Fibroblast of upper back skin (primary cell): ENCODE measurements at places on chromosomes 11 and 22.
A peak's percentile ranks its signal among the peaks of the same experiment; 100 is the strongest.

GRCh38 chr22:46547179-46547882 lies 9.9 kb upstream of the CELSR1 start:
- peak; percentile 73 for DNase-seq

DNA sequence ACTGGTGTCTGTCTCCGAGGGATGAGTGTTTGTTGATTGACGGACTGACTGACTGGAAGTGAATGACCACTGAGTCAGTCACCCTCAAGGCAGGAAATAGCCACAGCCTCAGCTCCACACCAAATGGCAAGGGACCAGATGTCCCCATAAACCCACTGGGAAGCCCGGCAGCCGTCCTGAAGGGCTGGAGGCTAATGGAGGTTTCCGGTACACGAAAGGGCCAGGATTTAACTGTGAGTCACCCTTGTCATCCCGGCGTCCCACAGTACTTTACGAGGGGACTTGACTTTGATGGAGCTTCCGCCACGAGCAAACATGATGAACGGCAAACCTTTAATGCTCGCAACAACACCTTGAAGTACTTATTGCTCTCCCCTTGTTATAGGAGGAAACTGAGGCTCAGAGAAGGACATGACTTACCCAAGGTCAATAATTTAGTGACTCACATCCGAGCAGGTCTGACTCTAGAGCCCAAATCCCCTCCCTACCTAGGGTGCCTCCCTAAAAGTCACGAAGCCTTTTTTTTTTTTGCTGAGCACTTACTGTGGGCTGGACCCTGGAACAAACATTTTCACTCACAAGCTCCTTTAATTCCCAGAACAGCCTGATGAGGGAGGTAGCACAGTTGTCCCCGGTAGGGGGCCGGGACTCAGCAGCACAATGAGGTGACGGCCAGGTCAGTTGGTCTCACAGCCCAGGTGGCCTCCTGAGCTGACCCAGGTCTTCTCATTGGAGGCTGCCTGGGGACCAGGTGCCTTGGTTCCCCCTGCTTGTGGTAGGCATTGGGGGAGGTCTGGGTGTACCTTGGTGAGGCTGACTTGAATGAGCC lies 25.2 kb upstream of the GCAT start:
- peak; percentile 34 for DNase-seq

DNA sequence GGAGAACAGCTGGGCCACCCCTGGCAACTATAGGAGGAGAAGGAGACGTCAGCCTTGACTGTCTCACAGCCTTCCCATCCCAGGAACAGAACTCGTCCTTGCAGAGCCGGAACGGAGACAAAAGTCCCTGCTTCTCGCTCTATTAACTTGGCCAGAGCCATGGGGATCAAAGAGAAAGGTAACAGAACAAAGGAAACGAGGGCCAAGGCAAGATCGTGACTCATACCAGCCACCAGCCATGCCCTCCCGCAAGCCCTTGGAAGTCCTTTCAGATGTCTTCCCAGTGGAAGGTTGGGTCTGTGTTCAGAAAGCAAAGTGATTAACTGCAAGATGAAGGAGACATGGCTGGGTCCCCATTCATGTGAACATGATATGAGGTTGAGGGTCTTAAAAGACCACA lies 64.7 kb downstream of the PDE2A start:
- no peak for DNase-seq

DNA sequence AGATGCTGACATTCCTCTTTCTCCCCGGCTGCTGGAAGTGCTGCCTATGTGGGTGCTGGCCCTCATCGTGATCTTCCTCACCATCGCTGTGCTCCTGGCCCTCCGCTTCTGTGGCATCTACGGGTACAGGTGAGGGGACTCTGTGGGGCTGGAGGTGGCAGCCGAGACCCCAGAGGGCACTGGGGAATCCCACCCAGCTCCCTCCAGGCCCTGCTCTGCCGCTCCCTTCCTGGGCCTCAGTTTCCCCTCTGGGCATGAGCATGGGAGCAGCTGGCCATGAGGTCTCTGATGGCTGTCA lies 21.8 kb downstream of the CSF2RB start:
- DNase-seq, result no peak

- peak; percentile 86 for DNase-seq
These were observed 36.2 kb upstream of the CLMP start for GRCh38 chr11:123231256-123231655.

GRCh38 chr11:105861225-105861624 lies 160.8 kb downstream of the MSANTD4 start:
- DNase-seq, result no peak

- DNase-seq, result peak; percentile 50
These were observed 1.4 kb downstream of the TRIM34 start for GRCh38 chr11:5626196-5626595.

GRCh38 chr22:42892571-42893316 lies 35.7 kb upstream of the ARFGAP3 start:
- DNase-seq, result no peak

- DNase-seq, result no peak
These were observed 33.5 kb downstream of the WEE1 start for GRCh38 chr11:9606809-9607510.

- DNase-seq, result no peak
These were observed 8.8 kb downstream of the KRTAP5-5 start for GRCh38 chr11:1638344-1638743.

GRCh38 chr11:79342236-79342635 lies 98.6 kb downstream of the TENM4 start:
- no peak for DNase-seq

- no peak for DNase-seq
These were observed 1112.4 kb upstream of the CNTN5 start for GRCh38 chr11:97908354-97908753.

GRCh38 chr11:10623797-10624761 lies 55.6 kb upstream of the LYVE1 start:
- DNase-seq, result peak; percentile 43

- no peak for DNase-seq
These were observed 369 bp downstream of the XRRA1 start for GRCh38 chr11:74948546-74948897.

GRCh38 chr22:40405178-40406062 lies 35.0 kb downstream of the SGSM3 start:
- DNase-seq, result no peak

GRCh38 chr11:121106812-121107211 lies 5.8 kb downstream of the TECTA start:
- no peak for DNase-seq

- DNase-seq, result no peak
These were observed 60.1 kb upstream of the PHF21B start for GRCh38 chr22:45069925-45070324.

GRCh38 chr11:116984589-116984988 lies 113.6 kb downstream of the SIK3 start:
- DNase-seq, result peak; percentile 98

DNA sequence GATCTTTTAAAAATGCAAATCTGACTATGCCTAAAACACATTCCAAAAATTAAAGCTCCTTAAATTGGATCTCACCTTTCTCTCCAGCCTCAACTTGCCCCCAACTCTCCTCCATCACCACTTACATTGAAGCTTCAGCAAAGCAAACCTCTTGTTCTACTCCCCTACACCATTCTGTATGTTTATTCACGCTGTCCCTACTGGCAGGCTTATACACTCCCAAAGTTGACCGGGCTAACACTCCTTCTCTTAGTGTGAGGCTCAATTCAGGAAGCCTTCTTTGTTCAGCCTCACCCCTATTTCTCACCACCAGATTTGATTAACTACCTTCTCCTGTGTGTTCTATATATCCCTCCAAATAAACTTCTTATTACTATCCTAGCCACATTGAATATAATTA lies 1.8 kb upstream of the GDPD4 start:
- DNase-seq, result no peak

DNA sequence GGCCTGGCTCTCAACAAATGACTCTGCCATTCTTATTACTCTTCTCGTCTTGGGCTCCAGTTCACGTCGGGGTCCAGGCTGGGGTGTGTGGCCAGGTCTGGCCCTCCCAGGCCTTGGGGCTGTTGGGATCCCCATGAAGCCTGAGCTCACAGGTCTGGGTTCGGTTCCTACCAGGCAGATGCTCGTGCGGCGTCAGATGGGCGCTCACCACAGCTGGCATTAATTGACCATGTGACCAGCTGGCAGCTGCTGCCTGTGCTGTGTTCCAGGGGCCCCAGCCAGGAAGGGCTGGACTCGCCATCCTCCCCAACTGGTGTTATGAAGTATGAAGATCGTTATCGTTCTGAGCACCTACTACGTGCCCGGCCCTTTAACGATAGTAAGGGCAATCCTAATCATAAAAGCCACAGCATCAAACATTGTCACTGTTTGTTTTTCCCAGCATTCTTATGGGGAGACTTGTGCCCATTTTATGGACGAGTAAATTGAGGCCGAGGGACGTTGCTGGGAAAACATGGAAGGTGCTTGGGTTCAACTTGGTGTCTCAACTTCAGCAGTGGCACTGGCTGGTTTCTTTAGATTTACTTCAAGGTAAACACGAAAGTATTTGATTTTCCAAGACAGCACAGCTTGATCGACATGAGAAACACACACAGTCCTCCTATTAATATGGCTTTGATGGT lies 26.8 kb upstream of the CACNG2 start:
- no peak for DNase-seq

GRCh38 chr11:44627911-44628729 lies 62.7 kb downstream of the CD82 start:
- DNase-seq, result peak; percentile 31

GRCh38 chr11:82814379-82814778 lies 80.7 kb upstream of the FAM181B start:
- DNase-seq, result no peak

GRCh38 chr22:49935561-49935960 lies 17.1 kb downstream of the CRELD2 start:
- DNase-seq, result no peak

DNA sequence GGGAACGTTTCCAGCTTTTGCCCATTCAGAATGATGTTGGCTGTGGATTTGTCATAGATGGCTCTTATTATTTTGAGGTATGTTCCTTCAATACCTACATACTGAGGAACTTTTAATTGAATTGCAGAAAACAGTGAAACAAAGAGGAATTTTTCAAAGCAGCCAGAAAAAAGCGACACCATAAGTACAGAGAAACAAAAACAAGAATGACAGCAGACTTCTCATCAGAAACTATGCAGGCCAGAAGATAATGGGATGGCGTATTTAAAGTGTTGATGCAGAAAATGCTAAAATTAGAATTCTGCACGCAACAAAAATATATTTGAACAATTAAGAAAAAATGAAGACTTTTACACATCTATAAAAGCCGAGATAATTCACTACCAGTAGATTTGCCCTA lies 95.4 kb upstream of the TIMP3 start:
- DNase-seq, result no peak

- no peak for DNase-seq
These were observed 6.6 kb downstream of the ZBTB16 start for GRCh38 chr11:114066046-114066648.

GRCh38 chr11:93100211-93100610 lies 97.6 kb downstream of the SLC36A4 start:
- peak; percentile 8 for DNase-seq

DNA sequence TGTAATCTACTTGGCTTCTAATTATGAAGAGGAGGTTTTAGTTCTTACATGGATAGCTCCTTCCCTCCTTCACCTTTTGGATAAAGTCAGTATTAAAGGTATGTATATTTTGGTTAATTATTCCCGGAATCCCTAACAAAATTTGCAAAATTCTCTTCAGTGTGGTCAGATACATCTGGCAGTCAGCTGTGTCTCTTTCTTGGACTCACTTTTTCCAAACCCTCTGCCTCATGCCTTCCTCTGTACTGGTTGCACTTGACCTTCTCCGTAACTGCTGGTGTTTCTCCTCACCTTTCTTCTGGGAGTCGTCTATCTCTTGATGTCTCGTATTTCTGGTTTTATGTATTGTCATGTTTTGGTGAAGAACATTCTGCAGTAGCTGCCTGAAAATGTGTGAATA lies 62.5 kb downstream of the PPP6R3 start:
- DNase-seq, result no peak

DNA sequence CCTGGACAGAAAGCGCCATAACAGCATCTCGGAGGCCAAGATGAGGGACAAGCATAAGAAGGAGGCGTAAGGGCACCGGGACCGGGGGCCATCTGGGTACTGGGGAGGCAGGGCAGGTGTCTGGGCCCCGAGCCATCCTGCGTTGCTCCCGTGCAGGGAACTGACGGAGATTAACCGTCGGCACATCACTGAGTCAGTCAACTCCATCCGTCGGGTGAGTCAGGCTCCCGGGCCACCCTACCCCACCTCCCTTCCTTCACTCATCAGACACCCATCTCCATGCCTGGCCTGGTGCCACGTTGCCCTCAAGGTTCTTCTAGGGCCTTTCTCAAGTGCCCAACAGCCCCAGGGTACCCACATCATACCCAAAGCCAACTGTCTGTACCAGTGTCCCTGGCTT lies 15.0 kb downstream of the PLCB3 start:
- no peak for DNase-seq

DNA sequence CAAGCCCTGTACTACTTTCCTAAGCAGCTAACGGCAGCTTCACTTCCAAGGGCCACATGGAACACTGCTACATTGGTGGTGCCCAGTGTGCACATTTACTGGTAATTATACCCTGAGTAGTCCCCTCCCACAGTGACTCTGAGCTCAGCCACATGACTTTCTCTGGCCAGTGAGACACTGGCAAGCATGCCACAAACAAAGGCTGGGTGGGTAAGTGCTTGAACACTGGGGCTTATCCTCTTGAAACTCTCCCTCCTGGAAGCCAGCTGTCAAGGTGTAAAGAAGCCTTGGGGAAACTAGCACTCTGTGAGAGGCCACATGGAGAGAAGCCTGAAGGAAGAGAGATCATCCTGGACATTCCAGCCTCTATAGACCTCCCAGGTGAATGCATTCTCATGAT lies 54.4 kb upstream of the DRD2 start:
- DNase-seq, result no peak

- no peak for DNase-seq
These were observed 2.8 kb upstream of the FREY1 start for GRCh38 chr11:45909594-45910475.

- no peak for DNase-seq
These were observed 31.7 kb upstream of the DRD2 start for GRCh38 chr11:113506893-113507292.

DNA sequence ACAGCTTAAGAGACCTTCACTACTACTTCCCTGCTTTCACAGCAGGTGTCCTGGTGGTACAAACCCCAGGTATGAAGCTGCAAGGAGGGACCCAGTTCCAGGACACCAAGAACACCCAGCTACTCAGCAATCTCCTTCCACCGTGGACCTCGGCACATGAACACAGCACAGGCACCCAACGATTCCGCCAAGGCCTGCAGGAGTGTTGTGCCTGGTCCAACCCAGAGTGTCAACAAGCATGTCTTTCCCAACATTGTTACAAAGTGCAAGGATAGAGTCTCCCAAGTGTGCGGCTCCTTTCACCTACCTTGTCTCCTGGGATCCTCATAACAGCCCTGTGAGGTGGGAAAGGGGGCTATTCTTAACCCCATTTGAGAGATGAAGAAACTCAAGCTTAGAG lies 11.8 kb downstream of the PATZ1 start:
- no peak for DNase-seq

DNA sequence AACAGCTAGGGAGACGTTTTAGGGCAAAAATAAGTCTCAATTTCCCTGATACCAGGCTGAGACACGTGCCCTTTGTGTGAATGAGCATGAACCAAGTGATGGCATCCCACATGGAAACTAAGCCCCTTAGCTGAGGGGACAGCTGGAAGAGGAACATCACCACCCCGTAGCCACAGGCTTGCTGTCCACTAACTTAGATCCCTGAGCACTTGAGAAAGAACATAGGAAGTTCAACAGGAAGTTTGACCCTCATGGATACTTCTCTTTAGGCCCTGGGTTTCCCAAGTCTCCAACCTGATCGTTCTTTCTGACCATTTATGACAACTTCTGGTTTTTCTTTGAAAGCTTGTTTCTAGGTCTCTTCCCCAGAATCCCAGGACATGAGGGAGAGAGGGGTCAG lies 11.6 kb upstream of the CKAP5 start:
- no peak for DNase-seq
